ENCODE measurements at places on chromosomes 7 and 10. TPM values are rescaled to one million over a fixed set of nuclear protein-coding genes. Genes with fewer than 3 reads are reported as not detected.

Gene SLC13A1
- total RNA-seq, result not detected

GRCh38 chr10:15451137-15452094, 80.3 kb upstream of the FAM171A1 start:
- DNase-seq, result no peak

DNA sequence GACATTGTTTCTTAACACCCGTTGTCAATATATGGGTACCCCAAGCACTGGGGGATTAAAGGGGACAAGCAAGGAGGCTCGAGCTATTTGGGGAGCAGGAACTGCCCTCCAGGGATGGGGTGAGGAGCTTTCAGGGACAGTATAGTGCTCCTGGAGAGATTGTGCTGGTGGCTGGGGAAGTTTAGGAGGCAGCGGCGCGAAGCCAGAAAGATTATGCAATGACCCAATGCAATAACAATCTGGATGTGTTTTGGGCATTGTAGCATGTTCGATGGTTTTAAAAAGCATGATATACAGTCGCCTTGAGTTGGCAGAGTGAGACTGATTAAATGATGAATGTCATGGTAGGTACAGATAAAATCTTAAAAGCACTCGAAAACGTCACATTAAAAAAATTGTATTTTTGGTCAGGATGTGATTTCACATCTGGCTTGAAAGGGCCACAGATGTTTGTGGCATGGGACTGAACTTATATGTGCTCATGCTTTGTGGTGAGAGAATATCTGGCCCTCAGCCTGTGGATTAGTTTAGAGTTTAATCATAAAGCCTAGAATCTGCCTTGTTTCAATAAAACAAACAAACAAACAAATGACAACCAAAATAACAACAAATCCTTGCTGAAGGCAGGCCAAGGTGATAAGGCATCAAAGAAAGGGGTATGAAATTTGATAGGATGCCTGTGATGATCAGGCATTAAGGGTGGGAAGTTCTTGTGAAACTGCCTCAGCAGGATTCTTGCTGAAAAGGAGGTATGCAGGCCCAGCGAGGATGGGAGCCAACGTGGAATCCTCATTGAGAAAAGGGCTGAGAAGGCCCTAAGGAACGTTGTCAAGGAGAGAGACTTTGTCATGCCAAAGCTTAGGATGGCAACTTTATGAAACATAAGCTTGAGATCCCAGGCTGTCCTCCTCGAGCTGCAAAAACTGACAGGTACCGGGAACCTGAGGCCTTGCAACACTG, 417.1 kb upstream of the KLF6 start:
- peak; percentile 42 for DNase-seq

DNA sequence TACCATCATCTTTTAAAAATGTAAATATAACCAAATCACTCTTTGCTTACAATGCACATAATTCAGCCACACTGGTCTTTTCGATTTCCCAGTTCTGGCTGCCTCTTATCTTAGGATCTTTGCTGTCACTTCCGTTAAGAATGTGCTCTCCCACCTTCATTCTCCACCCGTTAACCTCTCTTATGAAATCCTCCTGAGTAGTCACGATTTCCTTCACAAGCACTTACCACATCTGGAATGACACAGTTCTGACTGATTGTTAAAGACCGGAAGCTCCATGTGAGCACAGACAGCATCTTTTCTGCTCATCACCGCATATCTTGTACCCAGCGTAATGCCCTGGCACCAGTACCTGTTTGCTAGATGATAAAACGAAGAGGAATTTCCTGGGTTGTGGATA, 84.3 kb downstream of the CUL2 start:
- peak; percentile 93 for DNase-seq

- no peak for DNase-seq
Measured at GRCh38 chr10:130018730-130019185, 54.7 kb upstream of the EBF3 start.

- DNase-seq, result peak; percentile 60
Measured at GRCh38 chr10:117175901-117176534, 21.3 kb upstream of the KCNK18 start.
